ENCODE measurements at places on chromosomes 5 and 9. TPM values are rescaled to one million over a fixed set of nuclear protein-coding genes. Genes with fewer than 3 reads are reported as not detected.

APC gene
- polyA plus RNA-seq: 4.4 TPM

PCDHB13 gene
- not detected for polyA plus RNA-seq

- no peaks in the 10 kb centered on the region for H3K36me3 ChIP-seq
Measured at GRCh38 chr5:178831049-178831448, 28.7 kb upstream of the ZNF354B start.

DNA sequence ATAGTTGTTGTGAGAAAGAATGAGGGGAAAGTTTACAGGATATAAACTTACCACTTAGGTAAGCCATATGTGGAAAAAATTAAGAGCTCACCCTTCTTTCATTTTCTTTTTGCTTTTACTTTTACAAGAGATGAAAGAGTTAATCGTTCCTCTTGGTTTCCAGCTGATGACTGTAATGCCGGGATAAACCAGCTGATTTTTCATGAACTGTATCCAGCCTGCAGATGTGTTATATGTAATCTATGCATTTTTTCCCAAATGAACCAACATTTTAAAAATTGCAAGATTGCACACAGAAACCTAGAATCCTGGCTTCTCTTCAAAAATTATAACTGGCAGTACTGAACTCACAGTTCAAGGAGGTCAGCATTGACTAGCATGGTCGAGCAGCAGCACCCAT, 185.9 kb downstream of the GRIA1 start:
- no peak overlapping the region for H3K4me3 ChIP-seq
- no peaks in the 10 kb centered on the region for H3K36me3 ChIP-seq
- H3K27ac ChIP-seq: no peak overlapping the region
- DNase-seq: no peak
- no peaks in the 10 kb centered on the region for H3K4me1 ChIP-seq

- no peak for DNase-seq
- H3K27me3 ChIP-seq: no peaks in the 10 kb centered on the region
- H3K4me3 ChIP-seq: no peak overlapping the region
- H3K27ac ChIP-seq: no peak overlapping the region
Measured at GRCh38 chr9:112533660-112534059, 47.0 kb downstream of the KIAA1958 start.

- H3K27me3 ChIP-seq: no peaks in the 10 kb centered on the region
- H3K27ac ChIP-seq: no peak overlapping the region
- no peak for DNase-seq
- H3K4me3 ChIP-seq: no peak overlapping the region
- no peaks in the 10 kb centered on the region for H3K36me3 ChIP-seq
- no peaks in the 10 kb centered on the region for H3K4me1 ChIP-seq
Measured at GRCh38 chr5:135747824-135748223, 86.6 kb upstream of the SLC25A48 start.

DNA sequence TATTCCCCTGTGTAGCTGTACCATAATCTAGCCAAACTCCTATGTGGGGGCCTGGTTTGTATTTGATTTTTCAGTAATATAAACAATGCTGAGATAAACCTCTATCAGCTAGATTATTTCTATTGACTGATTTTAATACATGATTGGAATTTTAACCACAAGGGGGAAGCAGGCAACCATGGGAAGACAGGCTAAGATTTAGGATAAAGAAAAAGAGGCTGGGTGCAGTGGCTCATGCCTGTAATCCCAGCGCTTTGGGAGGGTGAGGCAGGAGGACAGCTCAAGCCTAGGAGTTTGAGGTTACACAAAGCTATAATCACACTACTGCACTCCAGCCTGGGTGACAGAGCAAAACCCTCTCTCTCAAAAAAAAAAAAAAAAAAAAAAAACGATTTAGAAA, 18.1 kb upstream of the GPX3 start:
- no peak for DNase-seq
- H3K4me1 ChIP-seq: no peaks in the 10 kb centered on the region
- H3K4me3 ChIP-seq: no peak overlapping the region
- no peak overlapping the region for H3K27ac ChIP-seq
- H3K36me3 ChIP-seq: no peaks in the 10 kb centered on the region

GRCh38 chr5:135721548-135722090, 112.8 kb upstream of the SLC25A48 start:
- no peak for DNase-seq
- no peaks in the 10 kb centered on the region for H3K27me3 ChIP-seq
- H3K27ac ChIP-seq: no peak overlapping the region
- no peaks in the 10 kb centered on the region for H3K4me1 ChIP-seq
